Activated T-cell treated with anti-CD3 and anti-CD28 coated beads for 4 hours (primary cell): ENCODE measurements at places on chromosomes 7 and 10.
A peak's percentile ranks its signal among the peaks of the same experiment; 100 is the strongest.

DNA sequence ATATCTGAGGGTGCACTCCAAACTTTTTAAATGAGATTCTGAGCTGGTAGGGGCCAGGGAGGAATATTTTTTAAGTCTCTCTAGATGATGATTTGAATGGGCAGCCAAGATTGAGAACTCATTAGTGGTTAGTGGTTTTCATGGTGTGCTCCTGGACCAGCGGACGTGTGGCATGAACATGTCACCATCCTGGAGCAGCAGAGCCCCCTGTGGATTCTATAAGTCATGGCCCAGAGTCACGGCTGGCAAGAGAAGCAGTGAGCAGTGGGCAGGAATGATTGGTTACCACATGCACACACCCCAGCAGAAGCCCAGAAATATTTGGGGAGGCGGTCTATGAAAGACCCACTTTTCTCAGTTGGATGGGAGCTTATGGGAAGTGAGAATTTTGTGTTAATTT is 21.2 kb upstream of the UCN3 start:
- DNase-seq: no peak

GRCh38 chr10:120835603-120836002 is 15.6 kb upstream of the WDR11 start:
- DNase-seq: no peak

DNA sequence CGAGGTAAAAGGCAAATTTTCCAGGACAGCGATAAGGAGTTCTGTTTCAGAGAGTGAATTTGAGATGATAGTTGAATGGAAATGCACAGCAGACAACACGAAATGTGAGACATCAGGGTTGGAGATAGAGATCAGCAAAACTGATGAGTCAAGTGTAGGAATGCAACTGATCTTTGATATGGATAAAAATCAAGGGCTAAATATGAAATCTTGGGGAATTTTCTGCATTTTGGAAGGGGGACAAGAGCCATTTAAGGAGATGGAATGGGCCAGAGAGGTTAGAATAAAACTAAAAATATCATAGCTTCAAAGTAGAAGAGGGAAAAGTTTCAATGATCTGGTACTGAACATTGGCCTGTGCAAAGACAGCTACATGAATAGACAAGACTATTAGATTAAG is 11.5 kb downstream of the CISD1 start:
- DNase-seq: no peak

DNA sequence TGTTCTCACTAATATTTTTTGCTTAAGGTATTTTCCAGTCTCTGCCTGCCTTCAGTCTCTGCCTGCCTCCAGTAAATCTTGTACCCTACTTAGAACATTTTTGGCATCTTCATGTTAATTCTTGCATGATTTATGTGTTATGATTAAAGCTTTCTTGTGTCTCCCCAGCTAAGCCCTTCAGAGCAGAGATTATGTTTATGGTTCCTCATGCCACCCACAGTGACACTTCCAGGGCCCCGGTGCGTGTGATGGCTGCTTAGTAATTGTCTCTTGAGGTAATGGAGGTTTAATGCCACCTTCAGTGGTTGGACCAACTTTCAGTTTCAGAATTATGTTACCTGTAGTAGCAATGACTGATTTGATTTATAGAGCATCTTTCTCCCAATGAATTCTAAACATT is 70.6 kb upstream of the MET start:
- no peak for DNase-seq

- no peak for DNase-seq
Observed at GRCh38 chr10:116744163-116744753, 1.9 kb upstream of the HSPA12A start.

- no peak for DNase-seq
Observed at GRCh38 chr7:112009081-112009480, 197.1 kb downstream of the DOCK4 start.

DNA sequence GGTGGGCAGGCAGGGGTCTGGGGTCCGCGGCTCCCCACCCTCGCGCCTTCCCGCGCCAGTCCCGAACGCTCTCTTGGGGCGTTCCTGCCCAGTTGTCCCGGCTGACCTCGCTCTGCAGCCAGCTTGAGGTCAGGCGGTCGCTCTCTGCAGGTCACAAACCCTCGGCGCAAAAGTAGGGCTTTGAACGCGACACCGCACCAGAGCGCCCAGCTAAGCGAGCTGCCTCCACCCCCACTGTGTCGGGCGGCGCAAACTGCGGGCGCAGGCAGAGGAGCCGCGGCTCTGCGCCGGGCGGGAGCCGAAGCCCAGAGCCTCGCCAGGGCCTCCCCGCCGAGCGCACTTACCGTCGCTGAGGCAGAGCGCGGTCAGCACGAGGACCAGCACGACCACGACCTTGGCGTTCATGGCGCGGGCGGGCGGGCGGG is 284 bp downstream of the CXCL12 start:
- DNase-seq: no peak

DNA sequence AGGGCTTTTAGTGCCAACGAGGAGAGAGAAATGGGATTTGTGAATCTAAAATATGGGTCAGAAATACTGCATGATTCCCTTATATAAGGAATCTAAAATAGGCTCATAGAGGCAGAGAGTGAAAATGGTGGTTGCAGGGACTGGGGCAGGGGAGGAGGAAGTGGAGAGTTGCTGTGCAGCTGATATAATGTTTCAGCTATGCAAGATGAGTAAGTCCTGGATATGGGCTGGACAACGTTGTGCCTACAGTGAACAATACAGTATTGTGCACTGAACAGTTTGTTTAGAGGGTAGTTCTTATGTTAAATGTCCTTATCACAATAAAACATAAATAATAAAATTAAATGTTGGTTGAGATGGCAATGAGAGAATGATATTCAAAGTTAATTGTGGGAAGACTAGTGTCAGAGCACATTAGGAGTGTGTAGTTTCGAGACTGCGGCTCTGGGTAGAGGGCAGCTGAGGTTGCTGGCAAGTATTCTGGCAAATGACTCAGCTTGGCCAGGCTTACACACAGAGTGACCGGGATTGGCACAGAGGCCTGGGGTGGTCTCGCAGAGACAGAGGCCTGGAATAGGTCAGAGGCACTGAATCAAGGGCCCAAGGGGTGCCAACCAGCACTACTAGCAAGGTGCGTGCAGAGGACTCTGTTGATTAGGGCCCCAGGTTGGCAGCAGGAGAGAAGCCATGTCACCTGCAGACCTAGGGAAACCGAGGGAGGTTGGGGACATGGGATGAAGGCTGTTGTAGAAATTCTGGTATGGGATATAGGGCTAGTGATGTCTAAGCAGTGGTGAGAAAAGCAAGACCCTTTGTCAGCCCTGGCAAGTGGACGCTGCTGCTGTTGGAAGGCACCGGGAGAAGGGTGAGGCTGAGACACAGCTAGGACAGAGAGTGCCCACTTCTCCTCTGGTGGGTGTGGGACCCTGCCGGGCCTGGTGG is 2.8 kb upstream of the DEPP1 start:
- DNase-seq: no peak

- no peak for DNase-seq
Observed at GRCh38 chr7:29289156-29290021, 94.8 kb downstream of the CHN2 start.

GRCh38 chr10:60737242-60737641 is 41.0 kb upstream of the CDK1 start:
- no peak for DNase-seq

GRCh38 chr7:82312646-82313045 is 130.9 kb downstream of the CACNA2D1 start:
- no peak for DNase-seq

DNA sequence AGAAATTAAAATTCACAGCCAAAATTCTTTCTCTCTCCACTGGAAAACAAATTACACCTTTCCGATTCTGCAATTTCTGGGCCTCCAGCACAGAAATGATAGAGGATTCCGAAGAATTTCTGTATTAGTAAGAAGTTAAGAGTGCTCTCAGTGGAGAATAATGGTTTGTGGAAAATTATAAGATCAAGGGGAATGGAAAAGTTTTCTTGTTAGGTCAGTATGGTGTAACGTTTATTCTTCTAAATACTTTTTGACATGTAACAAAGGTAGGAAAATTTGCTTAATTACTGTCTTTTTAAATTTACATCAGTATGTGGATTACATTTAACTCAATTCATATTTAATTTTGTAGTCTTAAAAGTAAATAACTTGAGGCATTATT is 288.3 kb upstream of the NFE2L3 start:
- no peak for DNase-seq

- DNase-seq: no peak
Observed at GRCh38 chr10:129494176-129494575, 27.1 kb downstream of the MGMT start.

DNA sequence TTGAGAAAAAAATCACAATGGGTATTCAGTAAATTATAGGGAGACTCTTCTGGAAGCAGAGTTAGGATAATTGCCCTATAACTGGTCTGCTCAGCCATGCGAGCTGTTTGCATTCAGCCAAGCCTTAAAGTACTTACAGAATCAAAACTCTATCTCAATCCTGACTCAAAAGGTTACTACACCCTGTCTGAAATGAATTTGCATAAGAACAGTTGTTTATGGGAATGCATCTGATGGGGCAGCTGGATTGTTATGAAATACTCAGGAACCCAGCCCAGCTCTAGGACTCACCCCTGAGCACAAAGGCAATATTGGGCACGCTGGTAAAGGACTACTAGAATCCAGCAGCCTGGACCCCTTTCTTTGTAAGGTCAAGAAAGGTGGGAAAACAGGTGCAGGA is 38.8 kb downstream of the AKR1B15 start:
- no peak for DNase-seq

GRCh38 chr7:71444130-71444529 is 312.2 kb downstream of the GALNT17 start:
- no peak for DNase-seq

GRCh38 chr7:105096306-105096705 is 82.3 kb downstream of the KMT2E start:
- DNase-seq: no peak

- DNase-seq: no peak
Observed at GRCh38 chr10:48514255-48514654, 90.6 kb downstream of the ARHGAP22 start.

GRCh38 chr10:89845541-89846280 is 144.3 kb downstream of the KIF20B start:
- DNase-seq: no peak

- peak; percentile 39 for DNase-seq
Observed at GRCh38 chr10:35127289-35127891, 744 bp downstream of the CREM start.

GRCh38 chr7:15889507-15889906 is 203.0 kb upstream of the MEOX2 start:
- DNase-seq: no peak

- no peak for DNase-seq
Observed at GRCh38 chr7:121837462-121837861, 35.5 kb upstream of the PTPRZ1 start.

- no peak for DNase-seq
Observed at GRCh38 chr7:43309706-43310022, 197.2 kb downstream of the HECW1 start.

- no peak for DNase-seq
Observed at GRCh38 chr10:61752111-61753011, 89.6 kb downstream of the CABCOCO1 start.

GRCh38 chr7:129990403-129991192 is 37.8 kb upstream of the UBE2H start:
- no peak for DNase-seq

GRCh38 chr7:72025381-72025960 is 386.7 kb downstream of the CALN1 start:
- no peak for DNase-seq

- DNase-seq: no peak
Observed at GRCh38 chr7:48150086-48150485, 21.2 kb upstream of the ABCA13 start.
